ENCODE measurements at places on chromosomes 16 and 17.

GRCh38 chr16:3095869-3096268 lies 3.2 kb downstream of the ZSCAN10 start:
- DNase-seq = no peak

GRCh38 chr17:78883533-78884131 lies 19.4 kb downstream of the CEP295NL start:
- DNase-seq = peak; percentile 47

DNA sequence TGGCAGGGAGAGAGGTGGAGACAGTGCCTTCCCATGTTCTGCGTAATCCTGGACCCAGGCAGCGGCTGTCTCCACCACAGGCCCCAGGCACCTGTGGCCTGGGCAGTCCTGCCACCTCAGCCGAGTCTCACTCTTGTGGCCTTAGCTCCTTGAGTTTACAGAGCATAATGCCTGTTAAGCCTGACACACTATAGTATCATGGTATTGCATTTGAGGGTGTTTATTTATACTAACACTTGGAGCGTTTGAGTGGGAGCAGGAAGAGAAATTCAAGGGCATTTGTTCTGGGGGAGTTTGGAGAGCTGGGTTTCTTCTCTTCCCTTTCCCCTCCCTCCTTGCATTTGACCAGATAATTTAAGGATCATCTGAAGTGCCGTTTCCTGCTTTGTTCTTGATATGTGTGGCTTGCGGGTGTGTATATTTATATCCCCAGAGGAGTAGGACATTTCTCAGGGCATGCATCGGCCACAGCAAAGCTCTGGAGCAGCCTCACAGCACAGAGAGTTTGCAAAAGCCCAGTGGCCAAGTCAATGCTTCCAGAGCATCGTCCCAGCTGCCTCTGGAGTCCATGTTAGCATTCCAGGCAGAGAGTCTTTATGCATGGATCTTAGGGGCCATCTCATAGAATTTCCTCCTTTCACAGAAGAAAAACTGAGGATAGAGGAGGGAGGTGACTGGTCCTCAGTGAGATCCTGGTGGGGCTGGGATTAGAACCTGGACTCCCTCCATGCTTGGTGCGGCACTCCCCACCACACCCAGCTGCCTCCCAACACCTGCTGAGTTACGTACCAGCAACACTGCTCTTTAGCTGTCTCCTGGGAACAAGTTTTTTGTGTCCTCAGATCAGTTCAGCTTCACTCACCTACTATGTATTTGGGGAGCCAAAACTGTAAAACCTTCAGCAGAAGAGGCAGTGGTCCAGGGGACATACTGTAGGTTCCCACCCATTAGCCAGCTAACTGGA lies 222.8 kb downstream of the CCDC182 start:
- DNase-seq = no peak

- DNase-seq = no peak
Observed at GRCh38 chr17:4219241-4219640, 44.5 kb downstream of the ANKFY1 start.

- DNase-seq = peak; percentile 91
Observed at GRCh38 chr17:62126292-62126691, 61.2 kb upstream of the MED13 start.

DNA sequence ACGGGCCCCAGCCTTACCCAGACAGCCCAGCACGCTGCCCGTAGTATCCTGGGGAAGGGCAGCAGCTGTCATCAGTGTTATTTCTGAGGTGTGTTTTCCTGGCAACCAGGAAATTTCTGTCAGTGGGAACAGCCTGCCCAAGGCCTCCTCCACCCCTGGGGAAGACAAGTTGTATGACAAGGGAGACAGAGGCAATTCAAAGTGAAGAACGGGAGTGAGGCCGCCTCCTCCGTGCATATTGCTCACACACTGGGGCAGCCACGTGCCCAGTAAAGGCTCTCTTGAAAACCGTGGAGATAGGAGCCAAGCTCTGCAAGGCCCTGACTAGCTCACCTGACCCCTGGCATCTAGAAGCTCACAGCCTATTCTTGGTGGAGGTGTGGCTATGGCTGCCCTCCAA lies 57.6 kb downstream of the RAI1 start:
- DNase-seq = no peak

- no peak for DNase-seq
Observed at GRCh38 chr16:66511602-66512271, 38.2 kb downstream of the TK2 start.

GRCh38 chr17:41547378-41547841 lies 19.3 kb upstream of the KRT19 start:
- DNase-seq = no peak

- no peak for DNase-seq
Observed at GRCh38 chr17:51645056-51645455, 384.7 kb downstream of the UTP18 start.

DNA sequence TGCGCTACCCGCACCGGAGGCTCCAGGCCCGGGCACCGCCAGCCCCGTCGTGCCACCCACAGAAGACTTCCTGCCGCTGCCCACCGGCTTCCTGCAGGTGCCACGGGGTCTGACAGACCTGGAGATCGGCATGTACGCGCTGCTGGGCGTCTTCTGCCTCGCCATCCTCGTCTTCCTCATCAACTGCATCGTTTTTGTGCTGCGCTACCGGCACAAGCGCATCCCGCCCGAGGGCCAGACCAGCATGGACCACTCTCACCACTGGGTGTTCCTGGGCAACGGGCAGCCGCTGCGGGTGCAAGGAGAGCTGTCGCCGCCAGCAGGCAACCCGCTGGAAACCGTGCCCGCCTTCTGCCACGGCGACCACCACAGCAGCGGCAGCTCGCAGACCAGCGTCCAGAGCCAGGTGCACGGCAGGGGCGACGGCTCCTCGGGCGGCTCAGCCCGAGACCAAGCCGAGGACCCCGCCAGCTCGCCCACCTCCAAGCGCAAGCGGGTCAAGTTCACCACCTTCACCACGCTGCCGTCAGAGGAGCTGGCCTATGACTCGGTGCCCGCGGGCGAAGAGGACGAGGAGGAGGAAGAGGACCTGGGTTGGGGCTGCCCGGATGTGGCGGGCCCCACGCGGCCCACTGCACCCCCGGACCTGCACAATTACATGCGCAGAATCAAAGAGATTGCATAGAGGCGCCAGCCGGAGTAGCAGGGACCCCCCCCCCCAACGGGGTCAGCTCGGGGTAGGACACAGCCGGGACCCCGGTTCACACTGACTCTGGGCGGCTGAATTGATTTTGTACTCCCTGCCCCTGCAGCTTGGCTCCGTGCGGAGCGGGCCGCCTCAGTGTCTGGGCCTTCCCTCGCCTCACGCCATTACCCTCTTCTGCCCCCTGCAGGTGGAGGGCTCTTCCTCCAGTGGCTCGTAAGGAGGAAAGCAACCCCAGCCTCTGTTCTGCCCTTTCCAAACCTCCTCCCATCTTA lies 58.5 kb downstream of the TMEM132E start:
- peak; percentile 20 for DNase-seq

- no peak for DNase-seq
Observed at GRCh38 chr16:71289732-71290062, 495 bp upstream of the CMTR2 start.

GRCh38 chr17:28485049-28485448 lies 11.6 kb downstream of the SLC13A2 start:
- DNase-seq = no peak

GRCh38 chr17:28871056-28871579 lies 16.3 kb downstream of the ERAL1 start:
- no peak for DNase-seq

GRCh38 chr16:74700438-74701225 lies at the start of gene MLKL:
MLKL (minus strand) TSS chr16:74700862; CDS start chr16:74695757, 5,105 bp downstream.
- DNase-seq = no peak

- DNase-seq = no peak
Observed at GRCh38 chr16:20336955-20337354, 9.6 kb upstream of the GP2 start.

DNA sequence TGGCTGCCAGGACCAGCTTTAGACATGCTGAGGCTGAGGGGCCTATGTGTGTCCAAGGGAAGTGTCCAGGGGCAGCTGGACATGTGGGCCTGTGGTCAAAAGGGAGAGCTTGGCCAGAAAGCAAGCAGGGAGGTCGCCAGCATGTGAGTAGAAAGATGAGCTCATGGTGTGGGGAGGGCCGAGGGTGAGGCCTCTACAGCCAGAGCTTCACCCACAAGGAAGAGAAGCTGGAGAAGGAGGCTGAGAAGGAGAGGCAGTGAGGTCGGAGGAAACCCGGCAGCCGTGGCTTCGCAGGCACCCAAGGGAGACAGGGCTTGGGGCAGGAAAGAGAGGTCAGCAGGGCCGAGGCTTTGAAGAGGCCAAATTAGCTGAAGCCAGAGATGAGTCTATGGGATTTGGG lies 4.0 kb upstream of the HSD11B2 start:
- DNase-seq = no peak

- no peak for DNase-seq
Observed at GRCh38 chr17:2901582-2901981, 105.3 kb downstream of the RAP1GAP2 start.

DNA sequence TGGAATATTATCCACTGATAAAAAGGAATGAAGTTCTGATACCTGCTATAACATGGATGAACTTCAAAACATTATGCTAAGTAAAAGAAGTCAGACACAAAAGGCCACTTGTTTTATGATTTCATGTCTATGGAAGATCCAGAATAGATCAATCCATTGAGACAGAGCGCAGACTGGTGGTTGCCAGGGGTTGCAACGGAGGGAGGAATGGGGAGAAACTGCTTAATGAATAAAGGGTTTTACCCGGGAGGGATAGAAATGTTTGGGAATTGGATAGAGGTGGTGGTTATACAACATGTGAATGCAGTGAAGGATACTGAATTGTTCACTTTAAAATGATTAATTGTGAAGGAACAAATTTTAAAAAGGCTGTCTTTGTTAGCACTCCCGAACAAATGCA lies 30.2 kb downstream of the WDR59 start:
- no peak for DNase-seq

DNA sequence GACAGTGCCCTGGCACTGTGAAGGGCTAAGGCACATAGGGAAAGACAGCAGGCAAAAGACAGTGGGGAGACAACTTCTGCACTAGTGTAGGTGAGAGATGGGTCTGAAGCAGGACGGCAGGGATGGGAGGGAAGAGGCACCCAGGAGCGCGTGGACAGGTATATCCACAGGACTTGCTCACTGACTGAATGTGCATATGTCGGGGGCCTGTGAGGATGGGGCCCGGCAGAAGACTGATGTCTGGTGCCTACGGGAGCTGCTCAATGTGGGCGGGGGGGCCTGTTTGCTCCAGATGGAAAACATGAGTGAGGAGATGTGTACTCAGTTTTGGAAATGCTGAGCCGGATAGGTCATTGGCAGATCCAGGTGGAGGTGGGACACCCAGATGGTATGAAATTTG lies 47.3 kb upstream of the PMFBP1 start:
- DNase-seq = no peak

DNA sequence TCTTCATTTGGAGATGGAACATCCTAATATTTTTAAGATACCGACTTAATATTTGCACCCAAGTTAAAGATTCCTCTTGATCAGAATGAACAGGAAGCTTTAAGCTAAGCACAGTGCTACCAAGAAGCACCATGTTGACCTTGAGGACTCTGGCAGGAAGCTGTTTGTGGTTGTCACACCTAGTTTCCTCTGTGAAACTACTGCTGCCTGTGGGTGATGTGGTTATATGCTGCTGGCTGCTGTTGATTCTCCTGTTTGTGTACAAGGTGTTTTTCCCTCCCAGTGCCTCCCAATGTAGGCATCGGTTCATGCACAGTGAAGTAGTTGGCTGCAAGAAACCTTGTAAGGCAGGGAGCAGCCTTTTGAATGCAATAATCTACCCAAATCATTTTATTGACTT lies 23.4 kb downstream of the RBL2 start:
- DNase-seq = no peak

GRCh38 chr17:59356543-59357218 lies 25.2 kb downstream of the YPEL2 start:
- no peak for DNase-seq

GRCh38 chr17:48478224-48479013 lies 48.4 kb upstream of the SKAP1 start:
- no peak for DNase-seq

DNA sequence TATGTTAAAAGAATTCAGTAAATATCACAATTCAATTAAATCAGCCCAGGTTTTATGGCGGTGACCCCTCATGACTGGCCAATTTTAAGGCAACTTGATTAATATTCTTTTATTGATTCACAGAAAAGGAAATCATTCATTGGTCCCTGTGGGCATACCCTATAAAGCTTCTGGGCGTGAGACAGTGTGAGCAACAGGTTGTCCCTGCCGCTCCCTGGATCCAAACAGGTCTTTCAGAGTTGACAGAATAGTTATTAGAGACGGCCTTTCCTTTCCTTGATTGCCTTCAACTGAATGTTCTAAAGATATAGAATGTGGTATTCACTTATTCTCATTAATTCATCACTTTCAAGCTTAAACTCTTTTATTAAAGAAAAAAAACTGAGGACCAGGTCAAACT lies 433.9 kb downstream of the KCNJ2 start:
- DNase-seq = no peak

DNA sequence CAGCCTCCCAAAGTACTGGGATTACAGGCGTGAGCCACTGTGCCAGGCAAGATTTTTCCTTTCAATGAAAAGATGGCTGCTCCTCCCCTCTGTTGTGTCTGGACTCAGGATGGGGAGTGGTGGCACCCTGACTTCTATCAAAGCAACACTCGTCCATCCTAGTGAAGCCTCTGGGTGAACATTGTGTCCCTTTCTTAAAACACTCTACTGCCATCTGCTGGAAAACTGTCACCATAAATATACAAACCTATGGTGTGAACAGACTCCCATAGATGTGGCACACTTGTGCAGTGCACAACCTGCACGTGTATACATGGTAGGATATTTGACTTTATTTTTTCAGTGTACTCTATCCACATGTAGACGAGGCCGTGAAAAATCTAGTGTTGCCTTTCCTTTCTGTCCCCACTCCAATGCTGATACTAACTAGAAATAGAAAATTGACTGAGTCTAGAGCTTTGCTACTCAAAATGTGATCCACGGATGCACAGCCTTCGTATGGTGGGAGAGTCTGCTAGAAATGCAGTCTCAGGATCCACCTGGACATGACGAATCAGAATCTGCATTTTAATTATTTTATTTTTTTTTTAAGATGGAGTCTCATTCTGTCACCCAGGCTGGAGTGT lies 55.9 kb upstream of the PLCG2 start:
- peak; percentile 26 for DNase-seq

DNA sequence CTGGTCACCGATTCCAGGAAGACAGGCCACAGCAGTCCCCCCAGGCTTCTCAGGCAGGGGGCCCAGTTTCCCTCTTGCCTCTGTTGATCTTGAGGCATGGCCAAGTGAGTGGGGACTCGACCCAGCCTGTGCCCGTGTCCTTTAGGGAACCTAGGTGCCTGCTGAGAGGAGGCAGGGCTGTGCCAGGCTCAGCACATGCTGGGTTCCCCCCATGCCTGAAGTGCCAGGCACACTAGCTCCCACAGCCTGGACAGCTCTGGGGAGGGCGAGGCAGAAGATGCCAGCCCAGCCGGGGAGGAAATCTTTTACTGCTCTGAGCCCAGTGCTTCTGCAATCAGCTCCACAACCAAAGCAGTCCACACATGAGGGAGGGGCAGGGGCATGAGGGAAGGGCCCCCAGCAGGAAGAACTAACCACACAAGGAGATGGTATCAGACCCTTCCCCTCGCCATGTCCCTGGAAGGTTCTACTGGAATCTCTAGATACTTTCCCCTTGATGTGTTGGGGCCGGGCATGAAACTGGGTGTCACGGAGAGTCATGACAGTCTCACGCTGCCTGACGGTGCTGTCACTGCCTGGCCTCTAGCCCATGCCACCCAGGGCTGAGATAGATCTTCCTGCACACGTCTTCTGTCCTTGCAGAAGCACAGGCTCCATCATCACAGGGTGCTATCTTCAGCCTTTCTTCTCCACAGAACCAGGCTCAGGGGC lies 25.5 kb downstream of the MYO18A start:
- DNase-seq = no peak

Data from NCI-H1436 treated with DMSO at 0.1 percent for 48 hours (cell line).